ENCODE measurements at places on chromosomes 1 and 21.

DNA sequence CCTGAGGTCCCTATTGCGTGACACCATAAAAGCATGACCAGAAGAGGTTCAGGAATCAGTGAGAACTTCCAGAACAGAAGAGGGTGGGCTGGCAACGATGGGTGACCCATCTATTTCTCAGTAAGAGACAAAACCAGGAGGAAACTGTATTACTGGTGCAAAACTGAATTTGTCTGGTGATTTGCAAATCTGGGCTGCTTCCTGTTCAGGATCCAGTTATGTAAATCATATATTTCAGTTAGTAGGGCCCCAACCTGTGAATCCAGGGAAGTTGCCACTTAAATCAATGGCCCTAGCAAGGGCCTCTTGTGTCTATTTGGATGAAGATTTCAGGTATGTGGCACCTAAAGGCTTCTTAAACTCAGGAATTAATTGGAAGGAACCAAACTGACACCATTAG is 23.1 kb upstream of the SMAP2 start:
- DNase-seq, result no peak

DNA sequence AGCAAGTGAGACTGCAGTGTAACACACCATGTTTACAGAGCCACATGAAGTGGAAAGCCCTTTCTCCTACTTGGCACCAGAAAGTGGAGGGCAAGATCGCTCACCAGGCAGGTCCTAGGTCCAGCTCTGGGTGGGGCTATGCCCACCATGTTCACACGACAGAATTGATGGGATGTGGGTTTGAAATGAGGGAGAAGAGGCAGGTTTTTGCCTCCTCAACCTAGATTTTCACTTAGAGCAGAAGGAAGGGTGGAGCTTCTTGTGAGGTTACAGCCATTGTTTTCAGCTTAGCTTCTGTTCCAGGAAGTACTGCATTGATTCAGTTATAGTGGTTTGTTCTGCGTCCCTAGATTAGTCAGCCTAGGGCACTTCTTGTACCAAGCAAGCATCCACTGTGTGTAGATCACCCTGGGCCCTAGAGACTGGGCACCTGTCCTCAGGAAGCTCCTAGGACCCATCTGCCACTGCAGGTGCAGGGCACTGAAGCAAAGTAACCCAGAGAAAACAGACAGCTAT is 2.3 kb downstream of the CD53 start:
- no peak for DNase-seq

DNA sequence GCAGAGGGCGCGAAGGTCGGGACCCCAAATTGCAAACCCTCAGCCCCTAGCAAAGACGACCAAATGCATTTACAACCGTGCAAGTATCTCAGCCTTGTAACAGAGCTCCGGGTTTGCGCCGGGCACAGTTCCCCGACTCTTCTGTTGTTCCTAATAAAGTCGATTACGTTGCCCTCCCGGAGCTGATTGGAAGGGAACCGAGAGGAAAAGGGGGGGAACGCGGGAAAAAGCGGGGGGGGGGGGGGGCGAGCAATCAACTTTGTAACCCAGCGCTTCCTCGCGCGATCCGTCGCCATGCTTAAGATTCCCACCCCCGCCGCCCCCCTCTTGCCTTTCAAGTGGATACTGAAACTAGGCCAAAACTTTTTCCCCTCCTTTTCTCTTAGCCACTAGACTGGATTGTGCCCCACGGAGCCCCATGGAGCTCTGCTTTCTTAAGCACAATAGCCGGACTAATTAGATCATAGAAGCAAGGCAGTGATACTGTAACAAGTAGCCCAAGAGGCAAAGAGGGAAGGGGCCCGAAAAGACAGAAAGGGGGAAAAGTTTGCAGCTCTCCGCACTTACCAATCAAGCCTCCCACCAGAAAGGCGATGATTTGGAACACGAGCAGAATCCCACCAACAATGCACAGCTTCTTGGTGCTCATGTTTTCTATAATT is 565 bp downstream of the WLS start:
- no peak for DNase-seq

DNA sequence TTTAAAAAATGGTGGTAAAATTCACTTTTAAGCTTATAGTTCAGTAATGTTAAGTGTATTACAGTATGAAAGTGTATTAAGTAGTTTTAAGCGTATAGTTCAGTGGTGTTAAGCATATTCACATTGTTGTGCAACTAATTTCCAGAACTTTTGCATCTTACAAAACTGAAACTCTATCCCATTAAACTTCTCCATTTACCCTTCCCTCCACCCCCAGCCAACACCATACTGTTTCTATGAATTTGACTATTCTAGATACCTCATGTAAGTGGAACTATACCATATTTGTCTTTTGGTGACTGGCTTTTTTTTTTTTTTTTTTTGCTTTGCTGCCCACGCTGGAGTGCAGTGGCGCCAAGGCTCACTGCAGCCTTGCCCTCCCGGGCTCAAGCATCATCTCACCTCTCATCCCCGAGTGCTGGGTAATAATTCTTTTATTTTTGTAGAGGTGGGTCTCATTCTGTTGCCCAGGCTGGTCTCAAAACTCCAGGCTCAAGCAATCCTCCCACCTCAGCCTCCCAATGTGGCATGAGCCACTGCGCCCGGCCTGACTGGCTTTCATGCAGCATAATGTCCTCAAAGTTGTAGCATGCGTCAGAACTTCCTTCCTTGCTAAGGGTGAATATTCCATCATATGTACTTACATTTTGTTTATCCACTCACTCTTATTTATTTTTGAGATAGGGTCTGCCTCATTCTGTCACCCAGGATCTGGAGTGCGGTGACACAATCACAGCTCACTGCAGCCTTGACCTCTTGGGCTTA is 45.1 kb upstream of the BMP8B start:
- no peak for DNase-seq

- DNase-seq, result peak; percentile 15
Observed at GRCh38 chr1:35808450-35809113, 766 bp downstream of the AGO4 start.

DNA sequence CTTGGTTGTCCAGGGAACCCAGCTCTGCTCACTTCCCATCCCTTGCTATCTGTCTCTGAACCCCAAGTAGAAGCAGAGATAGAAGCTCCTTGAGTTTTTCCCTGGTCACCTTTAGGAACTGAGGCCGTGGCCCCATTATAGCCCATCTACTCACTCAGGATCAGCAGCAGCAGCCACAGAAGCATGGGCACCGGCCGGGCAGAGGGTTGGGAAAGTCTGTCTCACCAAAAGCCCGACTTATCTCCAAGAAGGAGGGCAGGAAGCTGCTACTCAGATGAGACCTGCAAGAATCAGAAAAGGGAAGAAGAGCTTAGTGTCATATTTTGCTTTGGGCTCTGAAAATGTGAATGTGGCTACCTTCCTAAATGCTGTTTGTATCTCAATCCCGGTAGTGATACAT is 264 bp downstream of the FCRL3 start:
- DNase-seq, result no peak

Measured in GM04503 (cell line).